Activated T-helper 1 cell treated with anti-CD3 and anti-CD28 coated beads, Interleukin-2, amount 50 U/mL, for 16 hours (primary cell): ENCODE measurements at places on chromosomes 1 and 21.

DNA sequence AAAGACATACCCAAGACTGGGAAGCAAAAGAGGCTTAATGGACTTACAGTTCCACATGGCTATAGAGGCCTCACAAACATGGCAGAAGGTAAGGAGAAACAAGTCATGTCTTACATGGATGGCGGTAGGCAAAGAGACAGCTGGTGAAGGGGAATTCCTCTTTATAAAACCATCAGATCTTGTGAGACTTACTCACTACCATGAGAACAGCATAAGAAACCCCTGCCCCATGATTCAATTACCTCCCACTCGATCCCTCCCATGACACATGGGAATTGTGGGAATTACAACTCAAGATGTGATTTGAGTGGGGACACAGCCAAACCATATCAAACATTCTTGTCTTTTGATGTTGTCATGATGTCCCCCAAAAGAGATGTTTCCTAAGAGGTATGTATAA lies 103.3 kb downstream of the DUSP10 start:
- no peak for DNase-seq

- no peak for DNase-seq
These were observed 70.3 kb upstream of the CAMK1G start for GRCh38 chr1:209513226-209513625.

DNA sequence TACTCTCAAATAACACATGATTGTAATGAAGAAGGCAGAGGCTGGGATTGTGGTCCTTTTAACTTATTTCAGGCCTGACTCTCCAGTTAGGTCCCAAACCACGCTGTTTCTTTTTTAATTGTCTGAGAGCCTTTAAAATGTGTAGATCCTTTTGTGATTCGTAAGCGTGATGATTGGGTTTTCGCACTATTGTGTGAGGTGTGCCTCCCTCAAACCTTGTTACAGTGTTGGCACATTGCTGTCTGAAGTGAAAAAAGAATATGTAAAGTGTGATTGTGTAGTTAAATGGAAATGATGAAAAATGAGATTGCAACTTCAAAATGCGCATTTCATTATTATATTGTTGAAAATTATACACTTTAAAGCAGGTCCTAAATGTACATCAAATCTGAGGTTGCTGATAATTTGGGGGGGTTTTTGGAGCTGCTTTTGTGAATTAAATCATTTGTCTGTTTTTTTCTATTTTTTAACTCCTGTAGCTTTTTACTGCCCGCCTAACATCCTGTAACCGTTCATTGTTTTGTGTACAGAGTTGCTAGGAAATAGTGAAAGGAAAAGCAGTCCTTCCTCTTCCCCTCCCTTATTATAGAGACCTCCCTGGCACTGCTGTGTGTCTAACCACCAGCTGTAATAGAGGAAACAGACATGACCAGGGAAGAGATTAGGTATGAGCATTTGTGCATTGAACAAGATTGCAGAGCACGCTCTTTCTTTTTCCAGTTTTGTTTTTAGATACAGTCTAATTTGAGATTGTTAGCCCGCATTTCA lies 43.3 kb downstream of the IARS2 start:
- DNase-seq, result no peak

GRCh38 chr1:61170328-61171238 lies 88.2 kb downstream of the NFIA start:
- no peak for DNase-seq

- DNase-seq, result no peak
These were observed 15.6 kb downstream of the S100A7A start for GRCh38 chr1:153431928-153432327.

DNA sequence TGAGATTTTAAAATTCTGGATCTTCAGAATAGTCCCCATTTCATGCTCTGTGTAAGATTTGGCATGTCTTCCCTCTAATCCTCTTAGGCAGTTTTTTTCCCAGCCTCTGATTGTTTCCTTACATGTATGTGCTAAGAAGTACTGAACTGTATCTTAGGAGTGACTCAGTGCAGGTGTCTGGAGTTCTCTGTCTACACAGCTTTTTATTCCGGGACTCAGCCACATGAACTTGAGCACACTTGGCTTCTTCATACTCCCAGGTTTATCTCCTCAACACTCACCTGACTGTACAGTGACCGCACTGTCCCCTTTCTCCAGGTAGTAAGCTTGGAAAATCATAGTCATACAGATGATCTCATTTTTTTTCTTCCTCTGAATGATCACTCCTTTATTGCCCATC lies 50.7 kb downstream of the SYT14 start:
- DNase-seq, result no peak

DNA sequence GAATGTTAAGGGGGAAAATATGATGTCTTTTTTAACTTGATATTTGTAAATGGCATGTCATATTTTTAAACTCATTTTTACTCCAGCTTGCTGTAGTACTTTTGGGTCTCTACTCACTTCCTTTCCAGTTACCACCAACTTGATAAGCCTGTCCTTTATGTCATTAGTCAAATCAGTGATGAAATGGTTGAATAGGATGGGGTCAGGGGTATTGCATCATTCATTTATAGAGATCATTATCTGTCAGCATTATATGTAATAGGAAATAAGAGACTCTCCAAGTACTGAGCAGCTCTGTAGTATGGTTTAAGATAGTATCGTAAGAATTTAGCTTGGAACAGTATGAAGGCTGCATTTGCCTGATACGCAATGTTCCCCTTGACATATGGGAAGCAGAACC lies 227.3 kb downstream of the BRINP3 start:
- DNase-seq, result no peak

- DNase-seq, result no peak
These were observed 20.3 kb downstream of the POFUT2 start for GRCh38 chr21:45267390-45267760.

- DNase-seq, result no peak
These were observed 69.3 kb downstream of the C1orf94 start for GRCh38 chr1:34245967-34246366.

DNA sequence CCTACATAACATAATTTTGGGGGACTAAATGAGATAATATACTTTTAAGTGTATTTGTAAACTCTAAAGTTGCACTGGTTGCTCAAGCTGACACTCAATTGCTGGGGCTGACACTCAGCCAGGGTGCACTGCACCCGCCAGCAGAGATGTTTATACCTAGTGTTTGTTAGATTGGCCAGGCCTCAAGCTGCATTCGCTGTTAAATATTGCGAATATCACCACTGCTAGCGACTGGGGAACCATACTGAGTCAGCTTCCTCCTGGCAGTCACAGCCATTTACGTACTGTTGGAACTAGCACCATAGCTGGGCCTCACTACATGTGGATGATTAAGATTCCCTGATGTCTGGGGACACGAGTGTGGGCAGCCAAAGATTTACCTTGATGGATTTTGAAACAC lies 12.7 kb upstream of the RWDD3 start:
- no peak for DNase-seq

GRCh38 chr21:43272591-43272990 lies 103.8 kb downstream of the CRYAA start:
- no peak for DNase-seq

- DNase-seq, result no peak
These were observed 520 bp downstream of the TMEM201 start for GRCh38 chr1:9589144-9589718.

DNA sequence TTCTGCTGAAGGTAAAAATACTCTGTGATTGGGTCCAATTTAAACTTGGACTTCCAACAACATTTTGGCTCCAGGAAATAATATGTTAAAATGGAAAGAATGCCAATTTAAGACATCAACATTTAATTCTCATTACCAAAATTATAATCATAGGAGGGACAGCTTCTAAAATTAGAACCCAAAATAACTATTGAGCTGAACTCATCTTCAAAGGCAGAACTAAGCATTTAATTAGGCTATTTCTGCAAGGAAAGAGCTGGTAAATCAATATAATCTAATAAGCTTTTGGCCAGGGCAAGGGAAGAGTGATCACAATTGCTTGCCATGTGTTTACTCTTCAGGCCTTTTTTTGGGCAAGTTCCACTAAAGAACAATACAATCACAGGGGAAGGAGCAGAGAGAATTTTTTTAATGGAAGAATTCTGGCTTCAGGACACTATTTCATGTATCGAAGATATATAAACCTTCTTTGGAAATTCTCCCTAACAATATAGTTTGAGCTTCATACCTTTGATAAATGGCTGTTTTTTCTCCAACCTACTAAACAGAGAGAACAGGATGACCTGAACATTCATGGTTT lies 133.1 kb upstream of the PTBP2 start:
- no peak for DNase-seq

GRCh38 chr1:170749959-170750358 lies 86.0 kb downstream of the PRRX1 start:
- no peak for DNase-seq

DNA sequence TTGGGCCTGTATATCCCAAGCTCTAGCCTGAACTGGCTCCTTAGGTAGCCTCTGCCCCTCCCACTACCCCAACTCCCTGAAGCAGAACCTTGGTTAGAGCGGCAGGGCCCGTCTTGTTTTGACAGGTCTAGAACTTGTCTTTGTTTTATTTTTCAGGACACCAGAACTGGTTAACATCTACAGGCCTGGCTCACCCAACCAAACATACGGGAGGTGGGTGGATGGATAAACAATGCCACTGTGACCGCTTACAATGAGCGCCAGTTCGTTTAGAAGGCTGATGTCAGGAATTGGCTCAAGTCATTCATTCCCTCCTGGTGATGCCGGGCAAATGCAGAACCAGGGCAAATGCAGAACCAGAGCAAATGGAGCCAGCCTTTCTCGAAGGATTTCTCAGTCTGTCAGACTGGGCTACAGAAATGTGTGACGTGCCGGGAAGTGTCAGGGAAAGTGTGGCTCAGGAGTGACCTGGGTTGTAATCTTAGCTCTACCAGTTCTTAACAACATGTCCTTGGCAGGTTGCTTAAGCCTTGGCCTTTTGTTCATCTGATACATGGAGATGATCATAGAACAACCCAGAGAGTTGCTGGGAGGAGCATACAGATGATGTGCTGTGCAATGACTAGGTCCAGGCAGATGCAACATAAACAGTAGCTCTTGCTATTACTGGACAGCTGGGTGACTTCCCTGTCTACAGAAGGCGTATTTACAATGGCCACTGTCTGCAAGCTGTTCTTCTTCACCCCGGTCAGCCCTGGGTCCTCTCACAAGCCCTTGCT lies 30.5 kb upstream of the BTG2 start:
- DNase-seq, result no peak

DNA sequence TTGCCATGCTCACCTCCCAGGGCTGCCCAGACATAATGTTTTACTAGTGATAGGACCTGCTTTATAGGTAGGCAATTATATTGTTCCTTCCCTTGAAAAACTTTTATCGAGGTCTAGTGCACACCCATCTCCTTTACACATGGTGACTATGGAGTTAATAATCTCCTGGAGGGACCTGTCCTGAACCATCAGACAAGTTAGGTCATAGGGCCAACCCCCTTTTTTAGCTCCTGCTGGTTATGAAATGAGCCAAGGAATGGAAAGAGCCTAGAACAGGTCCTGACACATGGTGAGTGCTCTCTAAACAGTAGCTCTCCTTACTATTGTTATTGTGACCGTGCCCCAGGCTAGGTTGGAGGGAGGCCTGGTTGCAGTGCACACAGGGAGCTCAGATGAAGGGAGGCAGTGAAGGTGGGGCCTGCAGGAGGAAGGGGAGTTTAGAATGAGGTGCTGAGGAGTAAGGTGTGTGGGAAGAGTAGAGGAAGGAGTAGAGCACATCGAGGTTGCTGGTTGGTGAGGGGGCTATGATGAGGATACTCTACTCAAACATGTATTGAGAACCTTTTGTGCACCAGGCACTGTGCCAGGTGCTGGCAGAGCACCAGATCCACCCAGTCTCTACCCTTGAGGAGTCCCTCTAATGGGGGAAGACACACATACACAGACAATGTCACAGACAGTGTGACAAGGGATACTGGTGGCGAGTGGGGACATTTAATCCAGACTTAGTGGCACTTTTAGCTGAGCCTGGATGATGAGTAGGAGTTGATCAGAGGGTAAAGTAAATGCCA lies 14.1 kb upstream of the LMNA start:
- no peak for DNase-seq

DNA sequence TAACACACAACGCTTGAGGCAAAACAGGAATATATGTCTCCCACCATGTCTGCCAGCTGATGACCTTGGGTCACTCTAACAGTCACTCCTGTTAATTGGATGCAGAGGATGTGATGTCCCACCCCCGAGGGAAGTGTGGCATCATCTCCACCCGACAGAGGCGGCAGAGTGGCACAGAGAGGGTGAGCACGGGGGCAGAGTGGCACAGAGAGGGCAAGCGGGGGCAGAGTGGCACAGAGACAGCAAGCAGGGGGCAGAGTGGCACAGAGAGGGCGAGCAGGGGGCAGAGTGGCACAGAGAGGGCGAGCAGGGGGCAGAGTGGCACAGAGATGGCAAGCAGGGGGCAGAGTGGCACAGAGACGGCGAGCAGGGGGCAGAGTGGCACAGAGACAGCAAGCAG lies 44.3 kb downstream of the DISP3 start:
- DNase-seq, result no peak

- DNase-seq, result no peak
These were observed 9.2 kb downstream of the SFT2D2 start for GRCh38 chr1:168234846-168235547.

- no peak for DNase-seq
These were observed 36.7 kb downstream of the SLC19A1 start for GRCh38 chr21:45505416-45506021.

DNA sequence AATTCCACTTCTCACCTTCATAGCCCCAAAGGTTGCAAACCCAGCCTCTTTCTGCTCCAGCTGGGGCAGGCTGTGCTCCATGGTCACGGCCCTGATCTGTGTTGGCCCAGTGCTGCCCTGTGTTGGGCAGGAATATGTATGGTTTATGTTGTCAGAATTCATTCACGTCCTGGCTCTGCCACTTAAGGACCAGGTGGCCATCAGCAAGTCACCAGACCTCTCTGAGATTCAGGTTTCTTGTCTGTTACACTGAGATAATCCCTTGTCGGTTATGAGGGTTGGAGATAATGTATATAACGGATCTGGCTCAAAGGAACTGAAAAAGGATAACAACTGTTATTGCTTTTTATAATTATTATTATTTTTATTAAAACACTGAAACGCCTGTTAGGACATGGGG lies 39.1 kb upstream of the SELENON start:
- no peak for DNase-seq

GRCh38 chr1:147738739-147739476 lies 21.5 kb downstream of the GJA5 start:
- no peak for DNase-seq

GRCh38 chr1:69673321-69673720 lies 105.6 kb downstream of the LRRC7 start:
- no peak for DNase-seq

GRCh38 chr1:219883400-219884332 lies 44.7 kb downstream of the SLC30A10 start:
- no peak for DNase-seq

GRCh38 chr1:97108179-97108578 lies 386.6 kb downstream of the PTBP2 start:
- DNase-seq, result no peak

- DNase-seq, result no peak
These were observed 97.4 kb upstream of the DUSP10 start for GRCh38 chr1:221839321-221839720.

- no peak for DNase-seq
These were observed 151.9 kb upstream of the COL6A1 start for GRCh38 chr21:45829668-45830067.

DNA sequence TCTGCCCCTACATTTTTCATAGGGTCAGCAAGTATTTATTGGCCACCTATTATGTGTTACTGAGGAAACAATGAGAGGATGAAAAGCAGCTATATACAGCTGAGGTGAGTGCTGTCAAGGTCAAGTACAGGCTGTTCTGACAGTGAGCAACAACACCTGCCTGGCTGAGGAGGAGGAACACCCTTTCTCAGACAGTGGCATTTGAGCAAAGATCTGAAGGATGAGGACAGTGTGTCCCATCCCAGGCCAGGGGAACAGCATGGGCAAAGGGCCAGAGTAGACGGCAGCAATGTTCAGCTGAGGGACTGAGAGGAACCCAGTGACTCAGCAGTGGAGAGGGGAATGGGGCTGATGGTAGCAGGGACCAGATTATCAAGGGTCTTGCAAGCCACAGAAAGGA lies 101.0 kb downstream of the ELAVL4 start:
- DNase-seq, result no peak
